PC-3 (cell line): ENCODE measurements at places on chromosomes 11 and 22. TPM values are rescaled to one million over a fixed set of nuclear protein-coding genes. Genes with fewer than 3 reads are reported as not detected.
A peak's percentile ranks its signal among the peaks of the same experiment; 100 is the strongest.

DNA sequence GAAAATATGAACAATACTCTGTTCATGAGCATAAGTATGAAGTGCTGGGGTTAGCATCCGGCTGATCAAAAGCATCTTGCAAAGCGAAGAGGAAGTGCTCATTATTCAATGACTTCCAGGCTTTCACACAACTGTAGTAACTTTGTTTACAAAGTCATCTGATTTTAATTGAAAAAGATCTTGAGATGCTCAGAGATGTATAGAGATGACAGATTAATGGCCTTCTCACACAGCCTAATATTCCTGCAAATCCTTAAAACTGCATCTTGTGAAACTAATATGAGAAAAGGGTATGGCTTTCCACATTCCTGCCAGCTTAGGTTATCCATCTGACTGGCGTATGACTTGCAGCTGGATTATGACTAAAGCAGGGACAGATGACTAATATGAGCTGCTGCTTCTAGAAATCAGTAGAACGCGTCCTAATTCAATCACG is 125.4 kb downstream of the CASP12 start:
- H3K4me1 ChIP-seq: peaks cover 38% of the 10 kb centered on the region
- H3K36me3 ChIP-seq: no peaks in the 10 kb centered on the region
- H3K27me3 ChIP-seq: no peaks in the 10 kb centered on the region
- no peak overlapping the region for H3K4me3 ChIP-seq
- H3K27ac ChIP-seq: peak overlapping the region; percentile 27

DNA sequence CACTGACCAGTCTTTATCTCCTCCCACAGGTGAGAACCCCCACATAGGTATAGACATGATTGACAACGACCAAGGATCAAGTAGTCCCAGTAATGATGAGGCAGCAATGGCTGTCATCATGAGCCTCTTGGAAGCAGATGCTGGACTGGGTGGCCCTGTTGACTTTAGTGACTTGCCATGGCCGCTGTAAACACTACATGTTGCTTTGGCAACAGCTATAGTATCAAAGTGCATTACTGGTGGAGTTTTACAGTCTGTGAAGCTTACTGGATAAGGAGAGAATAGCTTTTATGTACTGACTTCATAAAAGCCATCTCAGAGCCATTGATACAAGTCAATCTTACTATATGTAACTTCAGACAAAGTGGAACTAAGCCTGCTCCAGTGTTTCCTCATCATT is 76.5 kb downstream of the BTBD10 start:
- DNase-seq: no peak
- H3K4me3 ChIP-seq: no peak overlapping the region
- H3K27me3 ChIP-seq: no peaks in the 10 kb centered on the region
- no peaks in the 10 kb centered on the region for H3K4me1 ChIP-seq

The ZFPL1 gene
- total RNA-seq: 98.7 and 103 TPM in 2 replicates

DNA sequence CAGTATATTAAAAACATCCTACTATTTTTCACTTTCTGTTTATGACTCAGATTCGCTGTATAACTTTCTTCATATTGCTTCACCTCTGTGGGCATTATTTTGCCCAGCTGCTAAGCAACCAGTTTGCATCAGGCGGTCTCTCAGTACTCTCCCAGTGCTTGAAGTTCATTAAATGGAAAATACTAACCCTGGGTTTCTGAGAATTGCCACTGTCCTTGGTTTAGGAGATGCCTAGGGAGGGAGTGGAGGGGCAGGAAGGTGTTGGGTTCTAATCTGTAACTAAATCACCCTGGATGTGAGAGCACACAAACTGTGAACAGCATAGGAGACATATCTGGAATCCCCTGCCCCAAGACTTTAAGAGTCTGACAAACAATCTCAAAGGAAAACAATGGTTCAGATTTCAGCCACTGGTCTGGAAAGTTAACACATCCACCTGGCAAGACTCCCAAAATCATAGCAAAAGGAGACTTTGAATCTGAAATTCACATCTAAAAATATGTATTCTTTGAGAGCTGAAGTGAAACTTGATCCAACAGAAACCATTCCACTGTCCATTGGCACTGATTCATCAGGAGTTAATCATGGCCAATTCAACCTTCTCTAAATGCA is 540.0 kb downstream of the SOX6 start:
- no peaks in the 10 kb centered on the region for H3K4me1 ChIP-seq
- H3K27me3 ChIP-seq: no peaks in the 10 kb centered on the region
- H3K36me3 ChIP-seq: no peaks in the 10 kb centered on the region
- peak; percentile 15 for DNase-seq
- H3K4me3 ChIP-seq: no peak overlapping the region

- no peak for DNase-seq
- H3K4me1 ChIP-seq: no peaks in the 10 kb centered on the region
- no peak overlapping the region for H3K4me3 ChIP-seq
- H3K27me3 ChIP-seq: no peaks in the 10 kb centered on the region
- no peak overlapping the region for H3K27ac ChIP-seq
Observed at GRCh38 chr11:15622231-15622890, 507.6 kb downstream of the INSC start.

GRCh38 chr11:133953547-133953946 is 3.2 kb downstream of the IGSF9B start:
- H3K36me3 ChIP-seq: no peaks in the 10 kb centered on the region
- no peak for DNase-seq
- peaks cover 5% of the 10 kb centered on the region; the same call in 1 of the 2 replicates for H3K4me1 ChIP-seq
- no peak overlapping the region for H3K27ac ChIP-seq
- H3K27me3 ChIP-seq: peaks cover 32% of the 10 kb centered on the region
- no peak overlapping the region for H3K4me3 ChIP-seq

DNA sequence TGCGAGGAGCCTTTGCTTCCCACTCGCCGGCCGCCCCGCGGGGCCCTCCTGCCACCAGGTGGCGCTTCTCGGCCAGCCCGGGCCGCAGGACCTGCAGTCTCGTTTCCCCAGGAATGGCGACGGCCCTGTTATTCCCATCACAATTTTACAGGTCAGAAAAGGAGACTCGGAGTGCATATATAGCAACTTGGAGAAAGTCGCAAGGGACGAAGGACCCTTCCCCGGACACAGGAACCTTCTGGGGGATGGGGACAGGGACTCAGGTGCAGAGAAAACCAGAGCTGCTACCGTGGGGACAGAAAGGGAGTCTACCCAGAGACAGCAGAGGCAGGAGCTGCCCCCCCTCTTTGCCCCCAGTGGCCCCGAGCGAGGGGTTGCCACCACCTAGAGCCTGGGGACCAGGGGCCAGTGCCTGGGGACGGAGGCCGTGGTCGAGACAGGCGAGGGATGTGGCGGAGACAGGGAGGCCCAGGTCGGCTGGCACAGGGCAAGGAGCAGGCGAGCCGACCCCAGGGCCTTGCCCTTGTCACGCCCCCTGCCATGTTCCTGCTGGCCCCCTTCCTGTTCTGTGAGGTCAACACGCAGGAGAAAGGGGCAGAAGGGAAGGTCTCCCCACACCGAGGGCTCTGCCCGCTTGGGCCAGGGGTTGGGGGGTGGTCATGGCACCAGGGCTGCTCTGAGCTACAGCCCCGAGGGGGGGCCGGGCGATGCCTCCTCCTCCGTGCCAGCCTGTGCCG is 3.5 kb upstream of the KRTAP5-6 start:
- no peaks in the 10 kb centered on the region for H3K36me3 ChIP-seq
- peak overlapping the region; percentile 31 for H3K27ac ChIP-seq
- DNase-seq: peak; percentile 81
- H3K27me3 ChIP-seq: no peaks in the 10 kb centered on the region
- peak overlapping the region; percentile 63 for H3K4me3 ChIP-seq

The MRGPRX4 gene
- total RNA-seq: not detected in 2 replicates

- DNase-seq: no peak
- H3K27me3 ChIP-seq: no peaks in the 10 kb centered on the region
- H3K36me3 ChIP-seq: no peaks in the 10 kb centered on the region
- no peak overlapping the region for H3K4me3 ChIP-seq
Observed at GRCh38 chr11:15280393-15280792, 165.7 kb downstream of the INSC start.

DNA sequence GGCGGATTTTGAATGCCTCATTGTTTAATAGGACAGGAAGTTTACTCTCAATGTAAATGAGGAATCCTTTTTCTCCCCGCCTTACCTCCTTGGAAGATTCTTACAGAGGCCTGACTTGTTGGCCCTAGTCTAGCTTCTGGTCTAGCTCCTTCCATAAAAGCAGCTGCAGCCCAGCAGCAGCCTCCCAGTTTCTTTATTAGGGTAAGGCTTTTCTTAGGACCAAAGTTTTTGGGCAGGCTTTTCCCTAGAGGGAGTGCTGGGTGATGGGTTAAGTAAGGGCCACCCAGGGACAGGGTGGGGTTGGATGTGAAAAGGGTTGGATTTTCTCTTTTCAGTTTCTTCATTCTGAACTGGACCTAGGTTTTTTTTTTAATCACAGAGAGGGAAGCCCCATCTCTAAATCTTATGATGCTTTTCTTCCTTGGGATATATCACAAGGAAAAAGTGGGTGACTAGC is 49.7 kb downstream of the LIF start:
- no peak overlapping the region for H3K4me3 ChIP-seq
- H3K27ac ChIP-seq: peak overlapping the region; percentile 99
- H3K36me3 ChIP-seq: no peaks in the 10 kb centered on the region
- peaks cover 53% of the 10 kb centered on the region for H3K4me1 ChIP-seq
- no peak for DNase-seq
- H3K27me3 ChIP-seq: no peaks in the 10 kb centered on the region

DNA sequence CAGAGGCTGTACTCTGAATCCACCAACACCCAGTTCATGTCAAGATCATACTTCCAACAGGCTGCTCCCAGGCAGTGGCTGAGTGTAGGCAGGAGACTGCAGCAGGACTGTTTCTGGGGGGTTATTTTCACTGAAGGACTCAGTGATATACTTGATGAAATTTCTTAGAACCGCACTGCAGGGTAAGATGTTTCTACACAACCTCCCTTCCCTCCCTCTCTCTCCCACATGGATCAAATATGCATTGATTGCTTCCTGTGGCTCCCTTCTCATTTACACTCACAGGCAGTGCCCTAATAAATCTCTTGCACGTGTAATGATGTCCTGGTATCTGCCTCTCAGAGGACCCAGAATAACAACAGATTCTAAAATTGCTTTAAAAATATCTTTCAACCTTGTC is 251.3 kb upstream of the CCDC179 start:
- H3K4me1 ChIP-seq: peaks cover 13% of the 10 kb centered on the region; the same call in 1 of the 2 replicates
- H3K27me3 ChIP-seq: no peaks in the 10 kb centered on the region
- no peak overlapping the region for H3K27ac ChIP-seq
- no peak for DNase-seq

The OR8A1 gene
- 0.04 TPM in 1 of 2 replicates, not detected in the other for total RNA-seq

DNA sequence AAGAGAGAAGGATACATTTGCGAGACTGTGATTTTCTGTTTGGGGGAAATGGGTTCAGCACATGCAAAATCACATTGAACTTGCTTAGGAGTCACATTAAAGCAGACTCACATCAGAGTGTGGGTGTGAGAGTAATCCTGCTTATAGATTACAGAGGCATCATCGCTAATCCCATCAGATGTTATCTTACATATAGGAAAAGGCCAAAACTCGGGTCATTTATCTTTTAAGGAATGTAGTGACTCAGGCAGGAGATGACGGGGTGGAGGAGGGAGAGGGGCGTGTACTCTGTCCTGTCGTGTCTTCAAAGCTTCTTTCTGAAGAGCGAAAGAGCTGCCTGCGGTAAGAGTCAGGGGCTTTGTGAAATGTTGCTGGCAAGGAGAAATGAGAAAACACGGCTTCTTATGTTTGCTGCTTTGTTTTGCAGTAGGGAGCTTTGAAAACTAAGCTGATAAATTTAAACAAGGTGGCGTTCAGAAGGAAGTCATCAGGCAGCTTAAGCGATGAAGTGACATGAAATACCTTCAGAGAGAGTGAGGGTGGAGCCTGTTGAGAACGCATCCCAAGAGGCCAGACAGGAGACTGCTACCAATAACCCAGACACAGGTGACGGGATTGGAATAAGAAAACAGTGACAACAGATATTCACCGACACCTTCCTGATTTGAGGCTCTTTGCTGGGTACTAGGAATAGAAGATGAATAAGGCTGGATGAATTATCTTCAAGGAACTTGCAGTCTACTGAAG is 2.2 kb upstream of the C11orf16 start:
- H3K36me3 ChIP-seq: no peaks in the 10 kb centered on the region
- H3K4me1 ChIP-seq: peaks cover 7% of the 10 kb centered on the region; the same call in 1 of the 2 replicates
- H3K27me3 ChIP-seq: no peaks in the 10 kb centered on the region
- H3K27ac ChIP-seq: no peak overlapping the region
- peak; percentile 57 for DNase-seq

- peaks cover 8% of the 10 kb centered on the region for H3K4me1 ChIP-seq
- peak overlapping the region; percentile 51 for H3K4me3 ChIP-seq
- H3K36me3 ChIP-seq: no peaks in the 10 kb centered on the region
- peak; percentile 28 for DNase-seq
- H3K27ac ChIP-seq: no peak overlapping the region
Observed at GRCh38 chr11:1335811-1336761, 26.7 kb upstream of the TOLLIP start.

- DNase-seq: no peak
- no peaks in the 10 kb centered on the region for H3K36me3 ChIP-seq
- H3K4me1 ChIP-seq: no peaks in the 10 kb centered on the region
- H3K27ac ChIP-seq: no peak overlapping the region
Observed at GRCh38 chr22:18985780-18986179, 49.7 kb upstream of the PRODH start.

DNA sequence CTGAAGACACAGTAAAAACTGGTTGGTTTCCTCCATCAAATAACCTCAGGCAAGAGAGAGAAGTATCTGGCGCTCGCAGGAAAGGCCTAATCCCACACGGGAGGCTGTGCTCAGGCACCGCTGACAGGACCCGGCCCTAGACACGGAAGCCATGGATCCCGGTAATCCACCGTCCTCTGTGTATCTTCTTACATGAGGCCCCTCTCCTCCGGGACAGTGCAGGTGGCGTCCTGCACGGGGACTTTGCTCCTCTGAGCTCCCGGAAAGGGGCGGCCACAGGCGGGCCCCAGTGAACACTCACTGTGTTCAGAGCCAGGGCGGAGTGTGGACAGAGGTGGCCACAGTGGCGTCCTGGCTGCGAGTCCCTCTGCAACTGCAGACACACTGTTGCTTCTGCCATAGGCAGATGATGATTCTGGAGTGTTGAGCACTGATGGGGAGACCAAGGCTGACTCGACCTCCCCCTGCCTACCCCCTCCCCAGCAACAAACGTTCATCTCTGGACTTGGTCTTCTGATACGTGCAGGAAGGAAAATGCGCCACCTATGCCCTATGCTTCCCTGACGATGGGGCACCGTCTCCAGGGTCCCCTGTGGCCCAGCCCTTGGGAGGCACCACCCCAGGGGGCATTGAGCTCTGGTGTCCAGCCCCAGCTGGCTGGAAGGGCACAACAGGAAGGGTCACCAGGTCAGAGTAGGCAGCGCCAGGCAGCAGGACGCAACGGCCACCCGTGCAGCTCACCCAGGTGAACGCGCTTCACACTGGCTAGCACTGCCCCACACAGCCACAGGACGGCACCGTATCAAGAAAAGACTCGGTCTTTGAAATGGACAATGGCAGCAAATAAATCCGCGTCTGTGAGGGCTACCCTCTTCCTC is 95.7 kb downstream of the TRMU start:
- H3K27me3 ChIP-seq: no peaks in the 10 kb centered on the region
- 0 out of 2 replicates have a peak, but pooled peaks cover under 1% of the 10 kb centered on the region for H3K4me1 ChIP-seq

- H3K27me3 ChIP-seq: no peaks in the 10 kb centered on the region
- H3K36me3 ChIP-seq: no peaks in the 10 kb centered on the region
- DNase-seq: no peak
- H3K4me3 ChIP-seq: no peak overlapping the region
Observed at GRCh38 chr22:49935561-49935960, 17.1 kb downstream of the CRELD2 start.

GRCh38 chr11:125174686-125175085 is 10.1 kb downstream of the PKNOX2 start:
- DNase-seq: no peak
- H3K27ac ChIP-seq: no peak overlapping the region
- no peak overlapping the region for H3K4me3 ChIP-seq
- H3K27me3 ChIP-seq: peaks cover 77% of the 10 kb centered on the region
